ENCODE measurements at places on chromosomes 4 and X.
A peak's percentile ranks its signal among the peaks of the same experiment; 100 is the strongest.

GRCh38 chr4:70120323-70120722, 33.7 kb upstream of the PRR27 start:
- no peaks in the 10 kb centered on the region for H3K4me1 ChIP-seq
- H3K27me3 ChIP-seq = no peaks in the 10 kb centered on the region
- DNase-seq = no peak

DNA sequence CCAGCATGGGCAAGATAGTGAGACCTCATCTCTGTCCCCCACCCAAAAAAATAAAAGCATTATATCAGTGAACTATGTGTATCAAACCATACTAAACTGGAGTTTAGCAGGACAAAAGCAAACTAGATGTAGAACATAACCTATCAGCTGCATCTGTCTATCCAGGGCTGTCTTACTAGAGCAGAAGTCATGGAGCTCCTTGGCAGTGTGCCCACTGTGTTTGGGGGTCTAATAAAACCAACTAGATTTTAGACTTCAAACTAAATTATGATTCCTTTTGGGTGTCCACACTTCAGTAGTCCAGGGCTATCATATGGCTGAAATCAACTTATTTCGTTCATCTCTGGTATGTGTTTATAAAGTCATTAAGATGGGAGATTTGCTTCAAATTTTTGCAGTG, 8.3 kb downstream of the SLBP start:
- no peak for DNase-seq
- no peaks in the 10 kb centered on the region for H3K4me1 ChIP-seq
- H3K27ac ChIP-seq = no peak overlapping the region
- no peaks in the 10 kb centered on the region for H3K27me3 ChIP-seq
- peaks cover 21% of the 10 kb centered on the region for H3K36me3 ChIP-seq

DNA sequence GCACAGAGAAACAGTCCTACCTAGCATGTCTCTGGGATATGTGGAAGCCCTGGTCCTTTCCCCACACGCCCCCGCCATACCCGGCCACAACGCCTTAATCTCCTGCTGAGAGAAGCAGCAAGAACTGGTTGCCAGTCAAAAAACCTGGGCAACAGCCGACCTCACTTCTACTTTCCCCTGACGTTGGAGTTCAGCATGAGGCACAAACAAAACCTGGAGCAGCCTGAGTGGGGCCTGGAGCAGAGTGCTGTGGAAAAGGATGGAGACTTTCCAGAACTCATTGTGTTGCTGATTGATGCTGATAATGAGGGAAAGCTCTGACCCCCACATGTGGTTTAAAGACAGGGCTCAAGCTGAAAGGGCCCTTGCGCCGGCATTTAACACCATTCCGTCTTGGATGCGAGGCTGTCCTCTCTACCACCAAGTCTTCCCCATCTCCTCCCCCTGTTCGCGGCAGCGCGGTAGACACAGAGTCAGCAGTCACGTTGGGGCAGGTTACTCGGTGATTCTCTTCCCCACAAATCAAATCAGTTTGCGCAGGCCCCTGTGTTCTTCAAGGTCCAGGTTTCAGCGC, 666 bp downstream of the CCDC158 start:
- DNase-seq = no peak
- H3K36me3 ChIP-seq = no peaks in the 10 kb centered on the region
- no peak overlapping the region for H3K27ac ChIP-seq
- no peak overlapping the region for H3K4me3 ChIP-seq
- H3K27me3 ChIP-seq = no peaks in the 10 kb centered on the region

DNA sequence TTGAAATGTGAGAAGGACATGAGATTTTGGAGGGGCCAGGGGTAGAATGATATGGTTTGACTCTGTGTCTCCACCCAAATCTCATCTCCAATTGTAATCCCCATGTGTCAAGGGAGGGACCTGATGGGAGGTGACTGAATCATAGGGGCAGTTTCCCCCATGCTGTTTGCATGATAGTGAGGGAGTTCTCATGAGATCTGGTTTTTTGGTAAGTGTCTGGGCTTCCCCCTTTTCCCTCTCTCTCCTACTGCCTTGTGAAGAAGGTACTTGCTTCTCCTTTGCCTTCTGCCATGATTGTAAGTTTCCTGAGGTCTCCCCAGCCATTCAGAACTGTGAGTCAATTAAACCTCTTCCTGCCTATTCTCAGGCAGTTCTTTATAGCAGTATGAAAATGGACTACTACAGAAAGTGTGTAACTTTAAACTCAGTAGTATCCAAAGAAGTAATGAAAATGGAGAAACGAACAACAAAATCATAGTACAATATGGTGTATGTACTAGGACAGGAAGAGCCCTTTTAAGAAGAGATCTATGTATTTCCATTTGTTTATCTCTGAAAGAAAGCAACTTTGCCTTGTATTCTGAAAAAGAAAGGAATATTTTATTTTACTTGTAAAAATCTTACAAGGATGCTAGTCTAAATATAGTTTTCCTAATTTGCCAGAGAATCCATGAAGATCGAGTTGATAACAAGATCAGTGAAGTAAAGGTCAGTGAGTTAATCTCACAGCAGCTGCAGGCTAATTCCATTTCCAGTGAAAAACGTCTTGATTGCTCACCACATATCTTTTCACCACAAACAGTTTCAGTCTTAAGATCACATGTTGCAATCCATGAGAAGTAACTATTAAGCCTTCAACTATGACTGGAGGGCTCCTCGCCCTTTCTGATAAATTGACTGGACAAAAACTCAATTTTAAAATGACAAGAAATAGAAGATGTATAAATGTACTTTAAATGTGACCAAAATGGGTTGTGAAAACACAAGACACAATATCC, 20.5 kb downstream of the PKD2 start:
- no peak overlapping the region for H3K4me3 ChIP-seq
- no peaks in the 10 kb centered on the region for H3K27me3 ChIP-seq
- no peak for DNase-seq

- no peaks in the 10 kb centered on the region for H3K36me3 ChIP-seq
- no peak overlapping the region for H3K4me3 ChIP-seq
- no peak overlapping the region for H3K27ac ChIP-seq
- DNase-seq = no peak
- no peaks in the 10 kb centered on the region for H3K27me3 ChIP-seq
Observed at GRCh38 chr4:151195801-151196200, 81.2 kb upstream of the PRSS48 start.

GRCh38 chr4:80309294-80310004, 26.1 kb upstream of the CFAP299 start:
- no peak overlapping the region for H3K4me3 ChIP-seq
- no peaks in the 10 kb centered on the region for H3K36me3 ChIP-seq
- H3K27me3 ChIP-seq = no peaks in the 10 kb centered on the region
- no peaks in the 10 kb centered on the region for H3K4me1 ChIP-seq

DNA sequence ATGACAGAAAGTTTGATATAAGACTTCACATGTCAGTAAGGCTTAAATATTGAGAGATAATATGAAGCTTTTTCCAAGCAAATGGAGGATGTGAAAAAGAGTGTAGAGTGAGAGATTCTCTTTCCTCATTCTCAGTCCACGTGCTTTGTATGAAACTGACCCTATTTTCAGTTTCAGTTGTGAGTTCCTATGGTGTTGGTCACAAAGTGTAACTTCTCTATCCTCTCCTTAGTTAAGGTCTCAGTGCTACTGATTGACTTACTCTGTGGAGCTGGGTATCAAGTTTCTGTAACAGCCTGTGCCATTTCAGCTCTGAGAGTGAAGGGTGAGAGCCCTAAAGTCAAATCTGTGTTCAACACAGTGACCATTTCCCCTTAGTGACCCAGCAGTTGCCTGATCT, 277.2 kb downstream of the EPHA5 start:
- H3K36me3 ChIP-seq = no peaks in the 10 kb centered on the region
- no peaks in the 10 kb centered on the region for H3K27me3 ChIP-seq
- no peak overlapping the region for H3K4me3 ChIP-seq
- H3K4me1 ChIP-seq = no peaks in the 10 kb centered on the region
- no peak overlapping the region for H3K27ac ChIP-seq

GRCh38 chr4:120918788-120919187, 3.7 kb downstream of the PRDM5 start:
- no peaks in the 10 kb centered on the region for H3K36me3 ChIP-seq
- H3K4me3 ChIP-seq = no peak overlapping the region
- H3K27ac ChIP-seq = no peak overlapping the region
- H3K4me1 ChIP-seq = peaks cover 27% of the 10 kb centered on the region
- DNase-seq = no peak

GRCh38 chr4:74203467-74203866, 45.5 kb downstream of the MTHFD2L start:
- H3K36me3 ChIP-seq = no peaks in the 10 kb centered on the region
- DNase-seq = no peak
- H3K4me1 ChIP-seq = no peaks in the 10 kb centered on the region
- no peak overlapping the region for H3K27ac ChIP-seq

DNA sequence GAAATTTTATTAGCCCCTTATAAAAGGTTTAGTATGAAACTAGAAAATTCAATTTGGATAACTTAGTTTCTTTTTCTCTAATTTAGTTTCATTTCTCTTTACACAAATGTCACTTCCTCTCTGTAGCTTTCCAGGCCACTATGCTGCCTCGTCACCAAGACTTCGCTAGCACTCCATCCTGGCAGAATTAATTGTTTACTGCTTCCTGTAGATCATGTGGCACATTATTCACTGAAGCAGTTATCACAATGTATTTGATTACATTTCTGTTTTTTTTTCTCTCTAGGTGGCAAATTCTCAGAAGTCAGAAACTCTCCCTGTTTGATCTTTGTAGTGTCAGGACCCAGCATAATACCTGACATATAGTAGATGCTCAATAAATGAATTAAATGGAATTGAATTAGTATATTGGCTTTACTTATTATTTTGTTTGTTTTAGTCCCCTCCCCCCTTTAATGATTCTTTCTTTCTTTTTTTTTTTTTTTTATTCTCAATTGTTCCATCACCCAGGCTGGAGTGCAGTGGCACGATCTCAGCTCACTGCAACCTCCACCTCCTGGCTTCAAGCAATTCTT, 9.3 kb upstream of the SAT1 start:
- H3K36me3 ChIP-seq = no peaks in the 10 kb centered on the region
- no peak for DNase-seq
- H3K27me3 ChIP-seq = no peaks in the 10 kb centered on the region
- no peaks in the 10 kb centered on the region for H3K4me1 ChIP-seq
- no peak overlapping the region for H3K27ac ChIP-seq

DNA sequence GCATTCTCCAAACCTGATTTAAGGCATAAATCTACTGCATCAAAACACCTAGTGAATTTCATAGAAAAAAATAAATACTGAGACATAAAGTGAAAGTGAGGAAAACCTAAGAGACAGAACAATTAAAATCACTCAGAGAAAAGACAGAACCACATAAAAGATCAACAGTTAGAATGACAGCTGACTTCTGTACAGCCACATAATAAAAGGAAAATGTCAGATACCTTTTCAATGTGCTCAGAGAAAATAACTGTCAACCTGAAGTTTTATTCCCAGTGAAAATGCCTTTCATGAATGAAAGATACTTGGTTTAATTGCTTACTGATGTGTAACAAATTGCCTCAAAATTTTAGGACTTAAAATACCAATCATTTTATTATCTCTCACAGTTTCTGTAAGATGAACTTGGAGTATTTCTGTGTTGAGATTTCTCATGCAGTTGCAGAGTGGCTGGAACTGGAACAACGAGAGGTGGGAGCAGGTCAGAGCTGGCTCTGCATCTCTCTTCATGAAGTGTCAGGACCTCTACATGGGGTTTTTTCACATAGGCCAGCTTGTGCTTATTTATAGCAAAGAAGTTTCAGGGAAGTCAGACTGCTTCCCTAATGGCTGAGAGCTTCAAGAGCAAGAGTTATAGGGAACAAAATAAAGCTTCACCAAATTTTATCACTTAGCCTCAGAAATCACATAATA, 11.9 kb upstream of the POF1B start:
- no peak for DNase-seq
- H3K36me3 ChIP-seq = no peaks in the 10 kb centered on the region
- H3K27ac ChIP-seq = no peak overlapping the region
- H3K4me1 ChIP-seq = no peaks in the 10 kb centered on the region
- H3K4me3 ChIP-seq = no peak overlapping the region

- H3K36me3 ChIP-seq = no peaks in the 10 kb centered on the region
- peak; percentile 18 for DNase-seq
- H3K27ac ChIP-seq = peak overlapping the region; percentile 36
- H3K27me3 ChIP-seq = no peaks in the 10 kb centered on the region
- H3K4me1 ChIP-seq = no peaks in the 10 kb centered on the region
Observed at GRCh38 chr4:148477276-148477675, 35.1 kb upstream of the NR3C2 start.

DNA sequence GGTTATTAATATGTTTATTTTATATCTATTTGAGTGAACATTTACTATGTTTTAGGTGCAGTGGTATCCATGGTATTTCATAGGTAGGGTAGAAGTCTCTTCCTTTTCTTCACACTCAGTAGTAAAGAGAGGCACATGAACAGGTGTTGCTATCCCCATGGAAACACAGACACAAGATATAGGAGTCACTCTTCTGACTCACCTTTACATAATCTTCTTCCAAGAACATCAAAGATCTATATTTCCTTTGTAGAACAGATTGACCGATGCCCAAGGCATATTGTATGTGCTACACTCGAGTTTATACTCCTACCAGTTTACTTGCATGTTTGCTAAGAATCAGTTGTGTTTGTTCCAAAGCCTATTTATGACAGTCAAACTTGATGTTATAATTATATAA, 1997.4 kb downstream of the C4orf33 start:
- H3K4me1 ChIP-seq = no peaks in the 10 kb centered on the region
- no peak for DNase-seq
- no peaks in the 10 kb centered on the region for H3K36me3 ChIP-seq
- no peak overlapping the region for H3K4me3 ChIP-seq
- no peak overlapping the region for H3K27ac ChIP-seq

DNA sequence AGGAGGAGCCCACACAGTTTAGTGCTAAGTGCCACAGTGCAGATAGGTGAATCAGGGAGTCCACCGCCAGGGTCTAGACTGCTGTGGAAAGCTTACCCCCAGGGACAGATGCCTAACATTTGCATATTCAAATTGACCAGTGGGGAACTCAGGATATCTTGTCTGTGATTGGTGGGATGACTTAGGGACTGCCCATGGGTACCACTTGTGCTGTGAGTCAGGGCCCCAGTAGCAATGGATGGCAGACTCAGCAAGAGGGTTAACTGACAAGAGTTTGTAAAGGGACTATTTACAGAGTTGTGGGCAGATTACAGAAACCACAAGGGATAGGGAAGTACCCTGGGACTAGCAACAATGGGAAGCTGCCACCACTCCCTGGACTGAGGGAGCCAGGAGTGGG, 282.1 kb downstream of the BCOR start:
- H3K4me1 ChIP-seq = peaks cover 18% of the 10 kb centered on the region
- no peak overlapping the region for H3K27ac ChIP-seq
- H3K27me3 ChIP-seq = no peaks in the 10 kb centered on the region
- H3K4me3 ChIP-seq = no peak overlapping the region

All from neuronal stem cell (in vitro differentiated cells).